ENCODE measurements at places on chromosomes 3 and 15.

- DNase-seq = no peak
Observed at GRCh38 chr3:186162221-186162620, 53.3 kb upstream of the ETV5 start.

DNA sequence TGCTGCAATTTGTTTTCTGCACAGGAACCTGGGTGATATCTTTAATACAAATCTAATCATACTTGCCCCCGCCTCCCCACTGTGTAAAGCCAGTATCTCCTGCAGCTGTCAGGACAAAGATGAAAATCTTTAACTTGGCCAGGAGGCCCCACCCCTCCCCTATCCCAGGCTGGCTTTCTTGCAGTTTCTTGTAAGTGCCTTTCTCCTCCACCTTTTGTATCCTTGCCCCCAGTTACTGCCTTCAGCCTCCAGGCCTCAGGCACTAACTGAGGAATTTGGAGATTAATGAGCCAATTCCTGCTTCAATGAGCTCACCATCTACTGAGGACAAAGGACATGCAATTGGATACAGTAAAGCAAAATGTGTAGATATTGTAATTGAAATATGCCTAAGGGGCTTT, 6.5 kb downstream of the GCSAM start:
- no peak for DNase-seq

- no peak for DNase-seq
Observed at GRCh38 chr3:150721285-150722130, 17.8 kb upstream of the ERICH6 start.

- DNase-seq = no peak
Observed at GRCh38 chr3:35393901-35394799, 245.2 kb upstream of the ARPP21 start.

DNA sequence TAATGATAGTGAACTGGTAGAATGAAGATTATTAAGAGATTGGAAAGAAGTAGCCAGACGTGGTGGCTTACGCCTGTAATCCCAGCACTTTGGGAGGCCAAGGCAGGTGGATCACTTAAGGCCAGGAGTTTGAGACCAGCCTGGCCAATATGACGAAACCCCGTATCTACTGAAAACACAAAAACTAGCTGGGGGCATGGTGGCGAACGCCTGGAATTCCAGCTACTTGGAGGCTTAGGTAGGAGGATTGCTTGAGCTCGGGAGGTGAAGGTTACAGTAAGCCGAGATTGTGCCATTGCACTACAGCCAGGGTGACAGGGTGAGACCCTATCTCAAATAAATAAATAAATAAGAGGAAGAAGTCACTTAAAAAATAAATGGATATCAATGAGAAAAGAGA, 14.0 kb downstream of the USP8 start:
- DNase-seq = no peak

- DNase-seq = no peak
Observed at GRCh38 chr3:54712539-54712938, 215.3 kb downstream of the LRTM1 start.

- DNase-seq = no peak
Observed at GRCh38 chr15:81728726-81729125, 317.1 kb downstream of the MEX3B start.

DNA sequence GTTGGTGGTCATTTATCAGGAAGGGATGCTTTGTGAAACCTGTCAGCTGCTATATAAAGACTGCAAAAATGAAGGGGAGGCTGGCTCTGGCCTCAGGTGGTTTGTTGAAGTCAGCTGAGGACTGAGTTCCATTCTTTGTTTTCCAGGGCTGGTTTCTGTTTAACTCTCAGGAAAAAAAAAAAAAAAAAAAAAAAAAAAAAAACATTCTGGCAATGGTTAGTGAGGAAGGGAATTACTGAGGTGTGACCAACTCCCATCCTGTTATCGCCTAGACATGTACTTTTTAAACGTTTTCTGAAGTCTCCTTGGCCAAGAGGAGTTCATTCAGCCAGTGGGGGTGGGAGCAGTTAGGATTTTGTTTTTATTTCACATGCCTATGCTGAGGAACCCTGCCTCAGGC, 316.3 kb downstream of the OXSM start:
- no peak for DNase-seq

DNA sequence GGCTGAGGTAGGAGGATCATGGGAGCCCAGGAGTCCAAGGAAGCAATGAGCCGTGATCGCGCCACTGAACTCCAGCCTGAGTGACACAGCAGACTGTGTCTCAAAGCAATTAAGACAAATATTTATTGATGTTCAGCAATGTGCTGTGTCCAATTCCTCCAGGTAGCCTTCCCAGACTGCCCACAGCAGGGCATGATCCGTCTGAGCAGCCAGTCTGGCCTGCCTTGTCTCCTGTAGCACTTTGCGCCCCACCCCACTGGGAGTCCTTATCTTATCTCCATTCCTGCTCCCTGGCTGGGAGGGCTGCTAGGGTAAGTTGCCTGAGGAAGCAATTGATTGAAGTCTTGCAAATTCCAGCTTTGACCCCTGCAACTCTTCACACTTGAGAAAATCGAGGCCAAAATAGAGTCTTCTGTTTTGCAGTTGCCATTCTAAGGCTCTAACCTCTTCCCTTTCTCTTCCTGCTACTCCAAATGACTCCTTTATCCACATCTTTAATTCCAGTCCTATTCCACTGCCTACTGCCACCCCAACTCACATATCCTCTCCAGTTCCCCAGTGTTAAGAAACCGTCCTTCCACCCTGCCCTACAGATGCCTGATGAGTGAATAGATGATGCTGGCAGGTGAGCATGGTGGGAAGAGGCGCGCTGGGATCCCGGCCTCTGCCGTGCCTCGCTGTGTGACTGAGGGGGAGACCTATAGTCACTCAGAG, 26.9 kb upstream of the LCTL start:
- DNase-seq = no peak

- no peak for DNase-seq
Observed at GRCh38 chr3:169158379-169158778, 505.1 kb downstream of the MECOM start.
